ENCODE measurements at places on chromosomes 12 and 14.

DNA sequence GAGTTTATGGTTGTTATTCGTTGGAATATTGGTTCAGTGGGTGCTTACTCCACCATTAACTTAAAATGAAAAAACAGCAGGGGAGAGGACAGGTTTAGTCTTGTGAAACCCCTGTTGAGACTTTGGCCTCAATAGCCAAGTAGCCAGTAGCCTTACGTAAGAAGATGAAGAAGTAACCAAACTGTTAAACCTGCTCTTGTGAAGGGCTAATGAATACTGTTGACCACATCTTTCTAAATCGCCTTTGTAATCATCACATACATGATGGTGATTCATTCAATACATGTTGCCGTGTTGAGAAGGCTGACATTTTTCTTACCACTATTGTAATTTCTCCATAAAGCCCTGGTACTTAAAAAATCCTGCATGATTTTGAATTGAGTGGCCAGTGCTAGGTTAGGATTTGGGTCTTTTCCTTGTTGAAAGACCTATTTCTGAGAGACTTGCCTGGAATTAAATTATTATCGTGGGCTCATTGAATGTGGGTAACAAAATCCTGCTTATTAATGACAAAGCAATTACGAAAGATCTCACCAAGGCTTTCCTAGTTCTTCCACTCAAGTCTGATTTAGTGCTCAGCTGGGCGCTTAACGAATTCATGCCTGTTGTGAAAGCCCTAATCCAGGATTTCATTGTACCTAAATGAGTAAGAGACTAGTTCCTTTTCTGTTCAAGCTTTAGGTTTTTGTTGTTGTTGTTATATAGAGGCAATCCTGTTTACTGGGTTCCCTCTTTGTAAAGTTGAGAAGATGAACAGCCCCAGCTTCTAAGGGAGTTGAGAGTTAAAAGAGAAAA, 333.1 kb downstream of the FUT8 start:
- DNase-seq, result no peak

DNA sequence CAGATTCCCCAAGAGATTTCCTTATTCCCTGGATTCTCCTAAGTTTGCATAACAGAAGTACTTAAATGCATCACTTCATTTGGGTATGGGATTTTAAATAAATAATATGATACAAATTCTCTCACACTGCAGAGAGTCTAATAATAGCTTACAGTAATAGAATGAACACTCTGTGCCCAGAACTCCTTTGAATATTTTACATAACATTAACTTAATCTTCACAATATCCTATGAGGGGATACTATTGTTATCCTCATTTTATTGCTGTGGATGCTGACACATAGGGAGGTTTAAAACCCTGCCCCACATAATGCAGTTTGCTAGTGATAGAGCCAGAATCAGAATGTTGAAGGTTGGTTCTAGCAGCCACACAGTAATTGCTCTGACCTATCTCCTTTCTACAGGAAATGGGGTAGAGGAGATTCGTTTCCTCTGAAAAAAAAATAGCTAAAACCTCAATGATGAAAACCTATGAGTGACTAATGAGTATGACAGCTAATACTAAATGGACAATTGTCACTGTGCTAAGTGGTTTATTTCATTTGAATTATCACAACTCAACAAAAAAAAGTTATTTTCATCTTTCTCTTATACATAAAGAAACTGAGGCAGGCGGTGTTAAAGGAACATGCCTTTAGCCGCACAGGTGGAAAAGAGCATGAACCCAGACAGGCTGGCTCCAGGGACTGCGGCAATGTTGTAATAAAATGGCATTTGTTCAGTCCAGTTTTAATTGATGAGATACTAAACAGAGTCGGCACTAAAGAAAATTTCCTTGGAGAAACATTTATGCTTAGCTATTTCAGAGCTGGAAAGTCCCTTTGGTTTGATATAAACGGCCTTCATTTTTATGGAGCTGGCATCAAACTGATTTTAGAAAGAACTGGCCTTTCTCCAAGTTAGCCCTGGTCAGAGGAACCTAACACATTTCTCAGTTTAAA, 880.9 kb downstream of the NRXN3 start:
- DNase-seq, result no peak

GRCh38 chr12:113642672-113643071, 171.0 kb upstream of the LHX5 start:
- no peak for DNase-seq

- DNase-seq, result no peak
Observed at GRCh38 chr14:92247341-92247740, 75.6 kb upstream of the SLC24A4 start.

GRCh38 chr12:130988751-130989150, 35.0 kb downstream of the ADGRD1 start:
- no peak for DNase-seq

DNA sequence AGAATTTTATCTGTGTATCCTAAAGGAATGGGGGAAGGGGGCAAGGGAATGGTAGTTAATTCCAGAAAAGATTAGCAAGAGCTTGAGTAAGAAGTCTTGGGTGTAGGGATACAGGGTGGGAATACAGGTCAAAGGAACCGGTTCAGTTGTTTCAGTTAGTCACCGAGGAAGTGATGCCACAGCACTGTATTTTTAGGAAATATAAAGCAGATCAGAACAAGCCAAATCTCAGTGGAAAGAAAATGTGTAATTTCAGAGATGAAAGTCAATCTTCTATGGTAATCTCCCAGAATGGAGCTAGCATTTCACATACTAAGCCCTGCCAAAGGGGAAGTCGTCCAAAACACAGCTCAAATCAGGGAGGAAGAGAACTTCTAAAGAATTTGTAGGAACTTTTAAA, 4.7 kb upstream of the TUBA1C start:
- DNase-seq, result no peak

GRCh38 chr14:52299692-52300278, 14.3 kb upstream of the PTGER2 start:
- DNase-seq, result no peak

- DNase-seq, result no peak
Observed at GRCh38 chr12:88571543-88571942, 8.7 kb downstream of the KITLG start.

- DNase-seq, result no peak
Observed at GRCh38 chr14:30882431-30882830, 8.1 kb downstream of the COCH start.

- DNase-seq, result no peak
Observed at GRCh38 chr12:80178846-80179245, 79.5 kb downstream of the OTOGL start.

GRCh38 chr12:122067966-122068365, 10.6 kb upstream of the MLXIP start:
- no peak for DNase-seq

- no peak for DNase-seq
Observed at GRCh38 chr12:96121271-96121711, 72.9 kb upstream of the ELK3 start.

DNA sequence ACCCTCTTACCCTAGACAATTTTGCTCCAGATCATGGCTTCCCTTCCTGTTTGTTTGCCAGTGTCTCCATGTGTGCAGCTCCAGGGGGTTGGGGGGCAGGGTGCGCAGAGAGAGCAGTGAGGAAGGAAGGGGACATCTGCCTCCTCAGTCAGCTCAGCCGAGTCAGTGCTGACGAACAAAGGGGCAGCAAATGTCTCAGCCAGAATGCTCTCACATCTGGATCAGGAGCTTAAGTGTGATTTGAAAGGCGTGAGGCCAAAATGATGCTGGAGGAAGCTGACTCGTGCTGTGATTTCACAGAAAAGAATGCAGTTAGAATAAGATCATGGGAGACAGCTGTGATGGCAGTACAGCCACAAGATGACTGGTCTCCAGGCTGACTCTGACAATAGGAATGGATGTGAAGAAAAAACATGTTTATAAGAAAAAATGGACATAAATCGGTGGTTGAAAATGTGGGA, 27.1 kb upstream of the CDK17 start:
- DNase-seq, result no peak

DNA sequence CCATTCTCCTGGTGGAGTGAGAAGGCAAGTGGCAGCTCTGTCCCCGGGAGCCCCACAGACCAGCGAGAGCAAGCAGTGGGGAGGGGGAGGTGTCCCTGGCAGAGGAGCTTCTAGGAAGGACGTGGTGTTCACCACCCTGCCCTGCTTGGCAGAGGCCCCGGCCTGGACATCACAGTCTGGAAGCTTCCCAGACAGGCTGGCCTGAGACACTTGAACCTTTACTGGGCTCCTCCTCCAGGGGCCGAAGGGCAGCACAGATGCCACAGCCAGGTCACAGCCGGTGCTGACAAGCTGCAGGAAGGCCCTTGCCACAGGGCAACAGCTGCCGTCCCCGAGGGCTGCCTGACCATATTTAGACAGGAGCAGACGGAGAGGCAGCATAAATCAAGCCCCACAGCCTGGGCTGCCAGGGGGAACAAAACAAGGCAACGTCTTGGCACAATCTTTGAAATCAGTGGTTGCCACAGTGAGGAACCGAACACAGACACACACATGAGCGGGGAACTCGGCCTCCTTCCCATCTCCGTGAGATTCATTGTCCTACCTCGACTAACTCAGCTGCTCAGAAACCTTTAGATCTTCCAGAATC, 28.5 kb downstream of the PRIMA1 start:
- no peak for DNase-seq

DNA sequence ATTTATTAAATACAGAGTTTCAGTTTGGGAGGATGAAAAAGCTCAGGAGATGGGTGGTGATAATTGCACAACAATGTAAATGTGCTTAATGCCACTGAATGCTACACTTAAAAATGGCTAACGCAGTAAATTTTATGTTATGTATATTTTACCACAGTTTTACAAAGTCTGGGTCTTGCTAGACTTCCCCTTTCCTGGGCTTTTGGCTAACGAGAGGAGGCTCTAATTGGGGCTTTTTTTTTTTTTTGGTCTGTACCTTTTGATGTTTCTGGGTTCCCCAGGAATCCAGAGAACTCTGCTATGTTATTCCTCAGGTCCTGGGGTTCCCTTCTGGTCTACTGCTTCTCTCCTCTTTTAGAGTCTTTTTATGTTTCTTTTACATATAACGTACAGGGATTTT, 355.5 kb downstream of the CACNA1C start:
- no peak for DNase-seq
